ENCODE measurements at places on chromosomes 16 and 17. TPM values are rescaled to one million over a fixed set of nuclear protein-coding genes. Genes with fewer than 3 reads are reported as not detected.
A peak's percentile ranks its signal among the peaks of the same experiment; 100 is the strongest.

- DNase-seq, result no peak
These were observed 72.9 kb upstream of the CLEC3A start for GRCh38 chr16:77949445-77949844.

DNA sequence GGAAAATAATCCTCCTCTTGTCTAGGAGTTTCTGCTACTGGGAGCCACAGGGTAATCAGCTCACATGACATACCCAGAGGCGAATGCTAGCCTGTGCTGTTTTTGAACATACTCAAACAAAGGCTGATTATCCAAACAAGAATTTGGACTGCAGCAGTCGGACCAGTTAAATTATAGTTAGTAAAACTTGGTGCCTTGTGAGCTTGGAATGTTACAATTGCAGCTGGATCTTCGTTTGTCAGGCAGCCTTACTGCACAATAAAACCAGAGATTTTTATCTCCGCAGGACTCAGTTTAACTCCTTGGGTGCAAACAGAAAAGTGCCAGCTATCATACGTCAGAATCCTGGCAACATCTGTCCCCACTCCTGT is 163.8 kb upstream of the TBX2 start:
- no peak for DNase-seq

- peak; percentile 64 for DNase-seq
These were observed 208.3 kb upstream of the SALL1 start for GRCh38 chr16:51359141-51359955.

GRCh38 chr17:29667969-29668368 is 45.3 kb upstream of the CORO6 start:
- DNase-seq, result no peak

GRCh38 chr17:20944014-20944865 is 98.6 kb downstream of the USP22 start:
- DNase-seq, result no peak

GRCh38 chr16:76268824-76269223 is 8.4 kb upstream of the CNTNAP4 start:
- DNase-seq, result no peak

DNA sequence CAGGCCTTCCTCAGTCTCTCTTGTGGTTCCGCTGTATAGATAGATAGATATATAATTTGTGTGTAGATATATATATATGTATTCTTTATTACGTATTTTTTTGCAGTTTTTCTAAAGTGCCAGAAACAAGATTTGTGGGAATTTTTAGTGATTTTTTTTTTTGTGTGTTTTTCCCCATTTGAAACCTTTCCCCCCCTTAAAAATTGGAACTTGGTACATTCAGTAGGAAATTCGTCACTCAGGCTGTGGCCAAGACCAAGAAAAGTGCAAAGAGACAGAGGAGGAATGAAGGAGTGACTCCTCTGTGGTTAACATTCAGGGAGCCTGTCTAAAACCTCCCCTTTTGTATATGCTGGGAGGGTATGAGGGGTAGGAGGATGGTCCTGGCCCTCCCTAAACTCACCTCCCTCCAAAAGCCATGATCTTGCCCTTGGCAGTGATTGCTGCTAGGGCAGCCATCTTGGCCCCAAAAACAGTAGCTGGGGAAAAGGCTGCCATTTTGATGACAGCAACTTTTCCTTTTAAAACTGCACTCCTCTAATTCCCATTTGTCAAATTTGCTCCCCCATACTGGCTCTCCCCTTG is 15.2 kb downstream of the CHRNB1 start:
- no peak for DNase-seq

- DNase-seq, result no peak
These were observed 101.7 kb downstream of the RPTOR start for GRCh38 chr17:80646328-80646727.

DNA sequence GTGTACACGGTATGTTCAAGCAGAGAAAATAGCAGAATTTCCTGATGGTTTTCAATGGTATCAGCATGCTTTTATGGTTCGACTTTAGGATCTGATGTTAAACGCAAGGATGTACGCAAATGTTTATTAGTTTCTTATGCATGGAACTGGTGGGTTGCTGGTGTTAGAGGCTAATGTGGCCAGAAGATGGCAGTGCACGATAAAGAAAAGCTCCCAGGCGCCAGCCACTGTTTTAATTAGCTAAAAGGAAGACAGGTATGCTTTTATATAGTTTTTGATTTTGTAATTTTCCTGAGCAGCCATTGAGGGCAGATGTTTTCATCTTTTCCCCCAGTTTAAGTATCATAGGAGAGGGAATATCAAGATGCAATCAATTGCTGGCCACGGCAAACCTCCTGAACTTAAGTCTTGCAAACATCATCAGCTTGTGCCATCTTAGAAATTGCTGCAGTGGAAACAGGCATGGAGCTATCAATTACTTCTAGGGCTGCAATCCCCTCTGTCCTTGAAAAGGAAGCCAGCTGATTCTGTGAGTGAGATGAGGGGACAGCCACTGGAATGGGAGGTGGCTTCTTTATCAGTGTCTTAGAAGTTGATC is 648.5 kb upstream of the RBFOX1 start:
- no peak for DNase-seq

DNA sequence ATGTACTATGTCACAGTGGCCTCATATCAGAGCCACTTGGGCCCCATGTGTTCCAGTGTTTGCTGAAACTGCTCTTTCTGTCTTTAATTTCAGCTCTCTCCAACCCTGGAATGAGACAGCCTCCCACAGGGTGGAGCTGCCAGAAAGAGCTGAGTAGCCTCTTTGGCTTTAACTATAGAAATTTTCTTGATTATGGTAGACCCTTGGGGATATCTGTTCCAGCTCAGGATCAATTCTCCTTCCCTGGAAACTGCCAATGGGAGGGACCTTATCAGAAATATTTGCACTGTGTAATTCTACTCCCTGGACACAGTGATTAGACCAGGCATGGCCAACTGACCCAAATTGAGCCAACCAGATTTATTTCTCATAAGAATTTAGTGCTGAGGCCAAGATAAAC is 39.0 kb upstream of the KDM8 start:
- DNase-seq, result no peak

CDRT15L2 gene
- not detected for total RNA-seq

TBC1D16 gene
- 11.4 TPM for total RNA-seq

BAIAP3 gene
- 0.38 TPM for total RNA-seq

AMZ2 gene
- total RNA-seq, result 121 TPM

ST6GALNAC1 gene
- 0.42 TPM for total RNA-seq

SLC16A13 gene
- total RNA-seq, result 0.57 TPM

TMEM238L gene
- not detected for total RNA-seq

BICDL2 gene
- not detected for total RNA-seq

FBXL16 gene
- 0.08 TPM for total RNA-seq

ELMO3 gene
- 0.26 TPM for total RNA-seq
